Foreskin keratinocyte (primary cell): ENCODE measurements at places on chromosomes 2 and 18.

DNA sequence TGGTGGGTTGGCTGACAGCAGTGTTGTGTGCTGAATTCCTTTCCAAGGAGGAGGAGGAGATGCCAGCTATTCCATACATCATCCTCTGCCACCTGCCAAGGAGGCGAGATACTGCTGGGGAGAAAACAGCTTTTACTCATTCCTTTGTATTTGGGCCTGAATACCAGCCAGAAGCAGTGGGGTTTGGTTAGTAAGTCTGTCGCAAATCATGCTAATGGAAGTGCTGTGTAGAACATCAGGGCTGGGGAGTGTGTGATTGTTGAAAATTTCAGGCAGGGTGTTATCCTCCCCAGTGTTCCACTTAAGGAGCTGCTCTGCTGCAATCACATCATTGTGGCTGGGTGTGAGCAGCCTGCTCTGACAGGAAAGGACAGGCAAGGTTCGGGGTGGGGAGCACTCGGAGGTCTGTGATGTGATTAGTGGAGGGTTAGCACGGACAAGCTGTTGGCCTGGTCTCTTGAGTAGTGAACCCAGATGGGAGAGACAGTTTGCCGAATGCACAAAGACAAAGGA is 128.2 kb upstream of the DLX2 start:
- peak; percentile 61 for DNase-seq

- DNase-seq: no peak
These were observed 28.3 kb downstream of the MCFD2 start for GRCh38 chr2:46887028-46887885.

GRCh38 chr2:121804340-121804739 is 48.9 kb downstream of the TSN start:
- DNase-seq: no peak

- DNase-seq: no peak
These were observed 162.4 kb upstream of the CWC22 start for GRCh38 chr2:180169474-180169873.

DNA sequence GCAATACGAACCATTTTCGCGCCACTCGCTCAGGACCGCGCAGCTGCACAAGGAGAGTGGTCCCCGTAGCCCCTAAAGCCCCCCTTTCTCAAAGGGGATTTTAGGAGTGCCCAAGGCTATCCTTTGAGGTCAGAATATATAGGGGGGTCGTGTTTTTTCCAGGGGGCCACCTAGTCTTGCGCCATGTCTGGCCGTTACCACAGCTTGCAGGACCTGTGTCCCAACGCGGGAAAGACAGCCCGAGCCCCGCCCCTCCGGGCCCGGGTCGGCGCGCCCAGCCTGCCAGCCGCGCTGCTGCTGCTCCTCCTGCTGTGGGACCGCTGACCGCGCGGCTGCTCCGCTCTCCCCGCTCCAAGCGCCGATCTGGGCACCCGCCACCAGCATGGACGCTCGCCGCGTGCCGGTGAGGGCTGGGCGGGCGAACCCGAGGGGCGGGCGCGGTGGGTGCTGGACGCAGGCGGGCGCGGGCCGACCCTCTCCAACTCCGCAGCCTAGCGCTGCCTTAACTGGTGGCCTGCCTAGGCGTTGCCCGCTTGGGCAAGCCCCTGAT is at the start of gene CDCA7:
CDCA7 (plus strand) TSS at position 291 of the 550 bp plus-strand sequence; CDS start at position 383, 92 bp downstream.
- DNase-seq: peak; percentile 62

DNA sequence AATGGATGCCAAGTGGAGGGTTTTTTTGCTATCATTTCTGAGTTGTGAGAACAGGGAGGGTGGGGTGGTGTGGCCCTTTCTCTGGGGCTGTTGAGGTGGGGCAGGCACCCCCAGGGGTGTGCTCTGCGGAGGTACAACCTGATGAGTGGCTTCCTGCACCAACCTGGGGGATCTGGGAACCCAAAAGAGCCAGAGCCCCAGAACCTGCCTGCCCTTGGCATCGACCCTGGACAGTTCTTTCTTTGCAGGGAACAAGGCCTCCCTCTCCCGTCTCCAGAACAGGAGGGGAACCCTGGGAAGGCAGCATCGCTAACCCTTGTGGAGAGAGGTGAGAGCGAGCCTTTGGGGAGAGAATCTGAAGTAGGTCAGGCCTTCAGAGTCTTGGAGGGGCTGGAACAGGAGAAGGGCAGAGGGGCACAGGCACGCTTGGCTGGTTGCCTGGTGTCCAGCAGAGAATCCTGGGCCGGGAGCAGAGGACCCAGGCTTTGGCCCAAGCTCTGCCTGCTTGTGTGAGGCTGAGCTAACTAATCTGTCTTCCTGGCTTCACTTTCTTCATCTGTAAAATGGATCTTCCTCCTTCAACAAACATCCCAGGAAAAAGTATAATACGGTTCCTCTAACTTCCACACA is 84.9 kb downstream of the RHOB start:
- DNase-seq: no peak

- no peak for DNase-seq
These were observed 5.1 kb downstream of the SPATA3 start for GRCh38 chr2:231001036-231001435.

DNA sequence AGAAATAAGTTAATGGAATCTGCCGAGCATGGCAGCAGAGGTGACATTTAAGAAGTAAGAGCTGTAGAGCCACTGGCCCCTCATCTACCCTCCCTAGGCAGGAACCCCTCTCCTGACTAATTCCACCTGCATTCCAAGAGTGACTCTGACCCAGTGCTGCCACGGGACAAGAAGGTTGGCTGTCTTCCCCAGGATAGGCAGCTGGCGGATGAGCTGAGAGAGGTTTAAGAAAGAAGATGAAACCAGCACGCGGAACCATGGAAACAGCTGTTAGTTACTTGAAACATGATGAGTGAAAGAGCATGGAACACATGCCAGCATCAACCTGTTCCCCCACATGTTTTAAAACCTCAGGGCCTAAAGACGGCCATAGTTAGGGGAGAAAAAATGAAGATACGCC is 74.1 kb downstream of the RND3 start:
- no peak for DNase-seq

DNA sequence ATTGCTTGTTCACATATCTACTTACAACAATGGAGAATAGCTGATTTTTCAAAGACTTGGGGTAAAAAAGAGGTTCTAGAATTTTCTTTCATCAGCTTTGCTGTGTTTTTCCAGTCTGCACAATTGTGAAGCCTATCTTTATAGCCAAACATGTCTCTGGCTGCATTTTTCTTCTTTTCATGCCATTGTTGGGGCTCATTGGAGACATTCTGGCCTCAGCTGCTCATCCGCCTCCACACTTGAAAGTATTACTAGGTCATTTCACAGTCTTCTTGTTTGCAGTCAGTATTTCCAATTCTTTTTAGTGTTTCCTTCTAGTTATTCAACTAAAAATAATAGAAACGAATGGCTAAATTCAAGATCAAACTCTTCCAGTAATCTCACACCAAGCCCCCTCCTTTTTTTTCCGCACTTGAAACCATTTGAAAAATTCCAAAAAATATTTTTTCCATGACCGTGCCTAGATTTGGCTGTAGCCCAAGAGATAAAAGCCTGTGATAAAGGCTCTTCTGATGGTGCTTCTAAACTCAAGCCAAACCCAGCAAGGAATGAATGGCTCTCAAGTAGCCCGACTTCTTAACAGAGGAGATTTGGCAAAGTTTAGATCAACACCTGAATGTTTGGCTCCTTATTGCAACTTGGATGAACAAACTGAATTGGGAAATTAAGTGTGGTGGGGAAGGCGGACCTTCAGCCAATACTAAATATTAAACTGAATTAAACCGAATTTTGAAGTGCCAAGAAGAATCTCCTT is 103.4 kb downstream of the NRP2 start:
- no peak for DNase-seq

GRCh38 chr2:234081970-234082822 is 31.7 kb downstream of the SPP2 start:
- no peak for DNase-seq

DNA sequence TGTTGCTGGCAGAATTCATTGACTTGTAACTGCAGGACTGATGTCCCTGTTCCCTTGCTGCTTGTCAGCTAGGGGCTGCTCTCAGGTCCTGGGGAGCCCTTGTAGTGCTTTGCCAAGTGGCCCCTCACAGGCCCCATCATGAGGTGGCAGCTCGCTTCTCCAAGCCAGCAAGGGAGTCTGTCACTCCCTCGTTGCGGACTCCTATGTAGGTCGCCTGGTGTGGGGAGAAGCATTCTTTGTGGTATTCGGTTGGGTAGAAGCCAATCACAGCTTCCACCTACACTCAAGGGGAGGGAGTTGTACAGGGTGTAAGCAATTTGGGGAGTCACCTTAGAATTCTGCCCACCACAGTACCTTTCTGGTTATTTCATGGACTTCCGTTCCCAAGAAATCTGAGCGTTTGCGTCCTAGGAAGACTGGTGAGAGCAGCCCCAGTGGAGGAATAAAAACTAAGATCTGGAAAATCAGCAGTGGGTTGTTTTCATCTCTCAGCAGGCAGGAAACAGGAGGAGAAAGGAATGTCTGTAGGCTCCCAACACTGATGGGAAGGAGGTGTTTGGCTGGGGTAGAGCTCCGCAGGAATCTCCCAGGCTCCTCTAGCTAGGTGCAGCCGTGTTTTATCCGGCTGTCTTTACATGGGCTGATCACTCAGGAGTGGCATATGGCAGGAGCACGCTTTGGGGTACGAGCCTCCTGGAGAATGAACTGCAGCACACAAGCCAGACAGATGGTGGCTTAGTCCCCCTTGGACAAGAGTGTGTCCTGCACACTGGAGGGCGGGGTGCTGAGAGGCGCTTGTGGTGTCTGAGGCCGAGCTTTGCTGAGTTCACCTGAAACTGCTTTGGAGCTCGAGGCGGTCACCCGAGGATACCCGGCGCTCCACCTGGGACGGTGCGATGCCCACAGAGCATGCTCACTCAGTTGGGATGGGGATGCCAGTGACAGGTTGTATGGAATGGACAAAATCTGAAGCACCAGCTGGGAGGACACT is 58.3 kb downstream of the LDLRAD4 start:
- DNase-seq: no peak

DNA sequence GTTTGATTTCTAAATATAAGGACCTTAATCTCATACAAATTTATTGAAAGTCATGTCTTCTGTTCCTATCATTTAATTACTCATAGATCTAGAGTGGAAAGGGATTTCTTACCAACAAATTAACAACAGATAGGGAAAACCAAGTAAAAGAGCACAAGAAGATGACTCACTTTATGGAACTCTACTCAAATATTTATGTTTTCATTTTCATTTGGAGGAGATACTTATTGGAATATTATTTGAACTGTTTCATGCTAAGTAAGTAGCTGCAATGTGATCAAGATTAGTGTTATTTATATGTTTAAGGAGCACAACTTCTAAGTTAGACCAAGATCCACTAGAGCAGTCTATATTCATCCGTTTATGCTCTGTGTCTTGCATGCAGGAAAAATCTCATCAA is 1.3 kb downstream of the NT5C1B start:
- DNase-seq: no peak

DNA sequence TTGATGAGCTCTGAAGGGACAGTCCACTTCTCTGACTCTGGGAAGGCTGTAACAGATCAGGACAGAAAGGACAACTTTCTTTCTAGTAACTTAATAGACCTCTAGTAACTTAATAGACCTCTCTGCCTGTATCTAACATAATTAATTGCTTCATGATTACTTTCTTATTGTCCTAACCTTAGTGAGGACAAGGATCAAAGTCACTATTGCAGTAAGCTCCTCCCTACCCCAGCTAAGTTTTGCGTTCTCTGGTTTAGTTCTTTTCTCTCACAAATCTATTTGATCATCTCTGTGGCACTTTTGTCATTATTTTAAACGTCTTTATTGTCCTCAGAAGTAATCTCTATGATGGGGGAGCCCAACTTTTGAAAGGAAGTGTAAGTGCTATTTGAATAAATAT is 125.5 kb upstream of the UGP2 start:
- no peak for DNase-seq

DNA sequence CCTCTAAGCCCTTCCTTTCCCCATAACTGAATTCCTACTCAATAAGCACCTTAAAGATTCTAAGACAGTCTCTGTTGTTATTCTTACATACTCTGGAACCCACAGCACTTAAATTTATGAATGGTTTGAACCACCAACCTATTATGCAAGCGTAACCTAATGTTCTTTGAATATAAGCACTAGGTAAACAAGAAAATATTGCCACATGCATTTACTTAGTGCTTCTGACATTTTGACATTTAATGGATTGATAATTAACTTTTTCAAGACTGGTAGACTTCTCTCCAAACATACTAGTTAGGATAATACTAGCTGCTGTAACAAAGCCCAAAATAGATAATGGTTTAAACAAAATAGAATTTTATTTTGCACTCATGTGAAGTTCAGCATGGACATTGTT is 164.8 kb downstream of the ARHGAP15 start:
- DNase-seq: no peak

DNA sequence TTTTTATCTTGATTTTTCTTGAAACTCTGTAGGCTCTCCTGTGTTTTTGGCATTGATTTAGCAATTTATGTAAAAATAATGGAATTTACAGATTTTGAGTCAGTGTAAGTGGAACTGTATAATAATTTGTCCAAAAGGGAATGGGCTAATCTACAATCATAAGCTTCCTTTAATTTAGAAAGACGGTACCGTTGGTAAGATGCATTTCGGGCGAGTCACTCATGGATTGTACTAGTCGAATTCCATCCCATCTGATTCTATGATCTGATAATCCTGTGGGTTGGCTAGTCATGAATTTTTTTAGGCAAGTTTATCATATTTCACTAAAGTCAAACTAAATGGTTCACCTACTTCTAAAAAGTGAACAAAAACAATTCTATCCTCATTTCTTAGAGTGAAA is 133.4 kb downstream of the ZNF407 start:
- DNase-seq: peak; percentile 59

GRCh38 chr18:78421392-78421791 is 558.2 kb upstream of the SALL3 start:
- no peak for DNase-seq

DNA sequence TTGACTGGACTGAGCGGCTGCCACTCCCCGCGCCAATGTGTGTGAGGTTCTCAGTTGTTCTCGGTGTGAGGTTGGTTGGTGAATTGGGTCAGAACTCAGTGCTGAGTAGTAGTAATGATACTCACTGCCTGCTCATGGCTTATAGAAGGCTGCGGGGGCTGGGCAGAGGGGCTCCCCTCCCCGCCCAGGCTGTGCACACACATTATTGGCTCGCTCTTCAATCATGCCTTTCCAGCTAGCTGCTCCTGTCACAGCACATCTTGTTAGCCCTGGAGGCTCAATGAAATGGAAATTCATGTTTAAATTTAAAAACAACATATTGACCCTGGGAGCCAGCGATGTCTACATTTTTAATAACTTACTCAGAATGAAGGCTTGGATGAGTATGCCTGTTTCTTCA is 152.8 kb downstream of the CELF4 start:
- DNase-seq: peak; percentile 8

DNA sequence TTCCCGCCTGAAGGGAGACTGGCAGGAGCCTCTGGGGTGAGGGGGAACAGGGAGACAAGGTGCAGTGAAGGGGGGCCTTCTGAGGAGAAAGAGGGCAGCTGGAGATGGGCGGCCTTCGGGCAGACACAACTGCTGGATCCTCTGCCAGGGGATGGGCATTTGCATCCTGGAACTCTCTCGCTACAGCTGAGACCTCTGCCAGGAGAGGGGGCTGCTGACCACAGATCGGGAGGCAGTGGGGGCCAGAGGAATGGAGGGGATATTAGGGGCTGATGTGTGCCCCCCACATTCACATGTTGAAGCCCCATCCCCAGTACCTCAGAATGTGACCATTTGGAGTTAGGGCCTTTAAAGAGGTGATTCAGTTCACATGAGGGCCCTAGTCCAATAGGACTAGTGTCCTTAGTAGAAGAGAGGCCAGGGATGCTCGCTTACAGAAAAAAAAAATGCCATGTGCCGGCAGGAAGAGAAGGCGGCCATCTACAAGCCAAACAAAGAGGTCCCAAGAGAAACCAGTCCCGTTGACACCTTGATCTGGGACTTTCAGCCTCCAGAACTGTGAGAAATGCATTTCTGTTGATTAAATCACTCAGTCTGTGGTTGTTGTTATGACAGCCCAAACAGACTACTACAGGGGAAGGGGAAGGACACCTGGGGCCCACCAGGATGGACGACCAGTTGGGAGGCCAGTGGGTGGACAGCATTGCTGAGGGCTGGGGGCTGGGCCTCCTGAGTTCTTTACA is 50.0 kb downstream of the TRABD2A start:
- no peak for DNase-seq
